ENCODE measurements at places on chromosomes 1 and 21. TPM values are rescaled to one million over a fixed set of nuclear protein-coding genes. Genes with fewer than 3 reads are reported as not detected.

Gene SPRR2A
- total RNA-seq: not detected

Gene DTL
- 0.17 TPM for total RNA-seq

Gene TIE1
- total RNA-seq: 17.6 TPM

Gene RIPPLY3
- 0.08 TPM for total RNA-seq

Gene DCAF6
- 105 TPM for total RNA-seq

Gene FAM72A
- 0.59 TPM for total RNA-seq

Gene CORT
- total RNA-seq: 0.28 TPM

Gene HSD11B1
- 0.09 TPM for total RNA-seq

Gene BRDT
- total RNA-seq: not detected

Gene TEX38
- not detected for total RNA-seq

Gene CBS
- total RNA-seq: 70.9 TPM

Gene HMGN2
- total RNA-seq: 51.8 TPM

- H3K4me1 ChIP-seq: no peaks in the 10 kb centered on the region
- no peak for DNase-seq
- H3K36me3 ChIP-seq: no peaks in the 10 kb centered on the region
- H3K27ac ChIP-seq: no peak overlapping the region
- H3K27me3 ChIP-seq: peaks cover 3% of the 10 kb centered on the region
Measured at GRCh38 chr21:38203229-38203628, 53.6 kb upstream of the KCNJ15 start.

- no peaks in the 10 kb centered on the region for H3K36me3 ChIP-seq
- peak overlapping the region; percentile 12 for H3K27ac ChIP-seq
- DNase-seq: no peak
- H3K4me3 ChIP-seq: no peak overlapping the region
- no peaks in the 10 kb centered on the region for H3K27me3 ChIP-seq
- H3K4me1 ChIP-seq: peaks cover 6% of the 10 kb centered on the region
Measured at GRCh38 chr1:15758953-15759661, 512 bp downstream of the FBLIM1 start.

DNA sequence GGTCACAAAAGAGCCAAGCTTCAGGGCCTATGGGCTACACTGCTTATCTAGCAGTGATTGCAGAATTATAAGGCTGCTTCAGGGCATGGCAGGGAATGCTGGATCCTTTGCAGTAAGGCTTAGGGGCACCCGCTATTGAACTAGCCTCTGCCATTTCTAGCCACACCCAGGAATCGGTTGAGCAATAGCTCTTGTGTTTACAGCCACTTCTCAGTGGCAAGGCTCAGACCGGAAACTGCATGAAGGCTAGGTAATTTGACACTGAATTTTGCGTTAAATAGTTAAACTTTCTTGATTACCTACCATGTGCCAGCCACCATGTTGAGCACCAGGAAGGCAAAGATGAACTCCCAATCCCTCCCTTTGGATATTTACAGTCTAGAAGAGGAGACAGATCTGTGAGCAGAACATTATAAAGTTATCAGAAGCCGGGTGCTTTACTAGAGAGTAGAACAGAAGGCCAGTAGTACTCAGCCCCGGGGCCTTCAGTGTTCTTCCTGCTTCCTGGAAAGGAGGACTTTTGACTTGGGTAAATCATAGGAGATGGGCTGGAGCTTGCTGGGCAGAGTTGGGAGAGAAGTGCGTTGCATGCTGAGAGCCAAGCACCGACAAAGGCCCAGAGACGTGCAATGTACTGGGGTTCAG, 98.6 kb upstream of the LPGAT1 start:
- H3K4me1 ChIP-seq: peaks cover 1% of the 10 kb centered on the region
- H3K27ac ChIP-seq: peak overlapping the region; percentile 82
- DNase-seq: no peak
- H3K27me3 ChIP-seq: no peaks in the 10 kb centered on the region
- H3K36me3 ChIP-seq: no peaks in the 10 kb centered on the region

GRCh38 chr1:41915786-41916571, 2.7 kb downstream of the HIVEP3 start:
- H3K36me3 ChIP-seq: no peaks in the 10 kb centered on the region
- peaks cover 21% of the 10 kb centered on the region for H3K4me1 ChIP-seq
- no peak for DNase-seq
- no peaks in the 10 kb centered on the region for H3K27me3 ChIP-seq

- H3K36me3 ChIP-seq: no peaks in the 10 kb centered on the region
- no peaks in the 10 kb centered on the region for H3K27me3 ChIP-seq
- no peak for DNase-seq
- H3K27ac ChIP-seq: no peak overlapping the region
Measured at GRCh38 chr1:152247316-152247715, 23.3 kb upstream of the HRNR start.

- H3K4me3 ChIP-seq: no peak overlapping the region
- peaks cover 1% of the 10 kb centered on the region for H3K4me1 ChIP-seq
- no peak for DNase-seq
- no peaks in the 10 kb centered on the region for H3K36me3 ChIP-seq
- H3K27ac ChIP-seq: no peak overlapping the region
- H3K27me3 ChIP-seq: no peaks in the 10 kb centered on the region
Measured at GRCh38 chr1:109890115-109890953, 20.3 kb upstream of the CSF1 start.

- no peaks in the 10 kb centered on the region for H3K4me1 ChIP-seq
- H3K27ac ChIP-seq: no peak overlapping the region
- DNase-seq: no peak
Measured at GRCh38 chr1:167173516-167174184, 47.0 kb upstream of the POU2F1 start.

- peaks cover 17% of the 10 kb centered on the region for H3K4me1 ChIP-seq
- peak overlapping the region; percentile 89 for H3K27ac ChIP-seq
- H3K27me3 ChIP-seq: no peaks in the 10 kb centered on the region
- DNase-seq: no peak
Measured at GRCh38 chr1:225998560-225999226, 450 bp downstream of the SDE2 start.

GRCh38 chr1:199010492-199010891, 371.7 kb downstream of the PTPRC start:
- H3K36me3 ChIP-seq: no peaks in the 10 kb centered on the region
- H3K4me1 ChIP-seq: no peaks in the 10 kb centered on the region
- no peak for DNase-seq
- no peaks in the 10 kb centered on the region for H3K27me3 ChIP-seq

DNA sequence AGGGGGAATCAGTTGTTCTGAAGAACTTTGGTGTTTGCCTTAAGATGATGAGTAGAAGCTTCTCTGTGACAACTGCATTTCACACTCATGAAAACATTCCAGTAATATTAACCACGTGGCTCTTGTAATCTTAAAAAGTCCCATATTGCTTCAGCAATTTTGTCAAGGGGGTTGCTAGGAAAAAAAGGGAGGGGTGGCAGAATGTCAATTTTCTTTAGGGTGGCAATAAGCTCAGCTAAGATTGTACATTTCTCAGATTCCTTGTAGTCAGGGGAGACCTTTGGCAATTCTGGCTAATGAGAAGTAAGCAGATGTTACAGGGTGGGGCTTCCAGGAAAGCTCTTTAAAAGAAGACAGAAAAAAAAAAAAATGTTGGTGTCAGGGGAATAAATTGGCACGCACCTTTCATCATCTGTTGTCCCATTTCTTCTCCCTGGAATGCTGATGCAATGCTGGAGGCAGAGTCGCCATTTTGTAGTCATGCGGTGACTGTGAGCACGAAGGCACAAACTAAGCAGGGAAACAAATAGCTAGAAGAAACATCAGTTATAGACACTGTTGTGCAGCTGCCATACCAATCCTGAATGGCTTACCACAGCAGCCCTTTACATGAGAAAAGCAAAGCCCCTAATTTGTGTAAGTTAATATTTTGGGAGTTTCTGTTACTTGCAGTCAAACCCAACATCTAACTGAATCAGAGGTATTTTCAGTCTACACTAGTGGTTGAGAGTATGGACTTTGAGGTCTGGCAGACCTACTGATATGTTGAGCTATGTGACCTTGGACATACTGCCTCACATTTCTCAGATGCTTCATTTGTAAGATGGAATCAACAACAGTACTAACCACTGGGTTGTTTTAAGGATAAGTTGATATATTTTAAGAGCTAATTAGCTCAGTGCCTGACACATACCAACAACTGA, 56.1 kb upstream of the MRPS6 start:
- no peak for DNase-seq
- no peak overlapping the region for H3K27ac ChIP-seq
- H3K36me3 ChIP-seq: no peaks in the 10 kb centered on the region
- no peak overlapping the region for H3K4me3 ChIP-seq

DNA sequence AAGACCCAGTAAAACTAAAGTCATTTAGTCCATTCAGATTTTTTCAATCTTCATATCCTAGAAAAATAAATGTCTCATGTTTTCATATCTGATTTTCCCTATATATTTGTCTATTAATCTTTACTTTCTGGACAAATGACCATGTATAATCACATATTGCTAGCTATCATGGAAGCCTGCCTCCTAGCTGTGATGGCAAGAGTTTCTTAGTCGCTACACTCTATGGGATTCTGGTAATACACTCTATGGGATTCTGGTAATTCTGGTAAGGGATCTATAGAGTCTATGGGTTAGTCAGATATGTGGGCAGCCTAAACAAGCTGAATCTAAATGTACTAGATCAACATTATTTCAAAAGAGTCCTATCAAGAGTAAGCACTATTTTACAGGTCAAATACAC, 198.7 kb upstream of the LHX8 start:
- H3K4me1 ChIP-seq: no peaks in the 10 kb centered on the region
- no peak overlapping the region for H3K4me3 ChIP-seq
- no peaks in the 10 kb centered on the region for H3K36me3 ChIP-seq
- no peaks in the 10 kb centered on the region for H3K27me3 ChIP-seq
- H3K27ac ChIP-seq: no peak overlapping the region
- no peak for DNase-seq

DNA sequence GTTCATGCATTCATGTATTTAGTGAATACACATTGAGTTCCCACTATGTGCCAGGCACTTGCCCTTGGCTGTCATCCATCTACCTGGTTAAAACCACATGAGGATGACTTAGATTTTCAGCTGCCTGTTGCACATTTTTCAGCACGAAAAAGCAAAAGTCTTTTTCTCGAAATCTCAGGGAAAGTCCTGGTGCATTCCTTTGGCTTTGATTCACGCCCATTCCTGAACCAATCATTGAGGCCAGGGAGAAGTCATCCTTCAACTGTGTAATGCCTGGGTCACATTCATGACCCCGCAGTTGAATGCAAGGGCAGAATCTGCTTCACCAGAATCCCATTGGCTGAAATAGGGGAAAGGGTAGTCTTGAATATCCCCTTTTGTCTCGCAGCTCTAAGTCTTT, 84.4 kb downstream of the RNF220 start:
- DNase-seq: no peak
- no peaks in the 10 kb centered on the region for H3K36me3 ChIP-seq
- H3K27ac ChIP-seq: no peak overlapping the region
- H3K27me3 ChIP-seq: no peaks in the 10 kb centered on the region
- H3K4me1 ChIP-seq: no peaks in the 10 kb centered on the region
- H3K4me3 ChIP-seq: no peak overlapping the region

DNA sequence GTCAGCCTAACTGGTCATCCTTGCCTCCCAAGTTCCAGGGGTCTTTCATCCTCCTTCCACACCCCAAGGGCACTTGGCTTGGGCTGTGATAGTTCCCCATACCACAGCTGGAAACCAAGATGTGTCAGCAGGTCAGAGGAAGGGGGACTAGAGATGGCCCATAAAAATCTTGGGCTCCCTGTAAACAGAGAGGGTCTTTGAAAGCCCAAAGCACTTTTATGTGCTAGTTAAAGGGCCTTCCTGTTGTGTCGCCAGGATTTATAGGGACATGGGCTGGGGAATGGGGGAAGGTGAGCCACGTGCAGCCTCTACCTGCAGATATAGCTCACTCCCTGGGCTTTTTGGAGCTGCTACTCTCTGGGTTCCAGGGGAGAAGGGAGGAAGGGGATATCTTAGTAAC, 11.9 kb upstream of the UBL4B start:
- H3K36me3 ChIP-seq: no peaks in the 10 kb centered on the region
- H3K27me3 ChIP-seq: no peaks in the 10 kb centered on the region
- no peaks in the 10 kb centered on the region for H3K4me1 ChIP-seq

DNA sequence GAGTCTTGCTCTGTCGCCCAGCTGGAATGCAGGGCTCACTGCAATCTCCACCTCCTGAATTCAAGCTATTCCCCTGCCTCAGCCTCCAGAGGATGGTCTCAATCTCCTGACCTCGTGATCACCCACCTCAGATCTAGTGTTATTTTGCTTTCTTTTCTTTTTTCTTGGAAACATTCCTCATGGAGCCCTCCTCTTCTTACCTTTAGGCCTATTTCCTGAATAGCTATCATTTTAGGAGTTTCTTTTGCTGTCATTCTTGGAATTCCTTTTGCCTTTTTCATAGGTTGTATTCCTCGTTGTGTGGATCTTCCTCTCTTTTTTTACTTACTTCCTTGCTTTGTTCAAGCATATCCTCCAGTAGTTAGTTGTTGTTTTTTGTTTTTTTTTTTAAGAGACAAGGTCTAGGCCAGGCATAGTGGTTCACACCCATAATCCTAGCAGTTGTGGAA, 173.8 kb downstream of the RASAL2 start:
- no peak overlapping the region for H3K4me3 ChIP-seq
- no peaks in the 10 kb centered on the region for H3K27me3 ChIP-seq
- no peaks in the 10 kb centered on the region for H3K4me1 ChIP-seq

DNA sequence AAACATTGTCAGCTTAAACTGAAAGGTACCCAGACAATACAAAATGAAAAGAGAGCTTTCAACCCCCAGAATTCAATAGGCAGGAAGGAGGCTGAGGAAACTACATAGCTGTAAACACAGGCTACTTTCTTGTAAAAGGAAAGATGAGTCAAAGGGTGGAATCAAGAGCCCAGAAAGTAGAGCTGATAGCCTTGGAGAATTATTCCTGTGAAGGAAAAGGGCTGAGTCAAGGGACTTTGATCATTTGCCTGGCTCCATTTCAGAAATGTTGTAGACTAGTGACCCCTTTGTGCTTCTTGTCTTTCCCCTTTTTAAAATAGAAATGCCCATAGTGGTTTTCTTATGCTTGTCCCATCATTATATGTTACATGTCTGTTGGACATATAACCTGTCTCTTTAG, 597.6 kb downstream of the ADGRL2 start:
- no peak for DNase-seq
- no peaks in the 10 kb centered on the region for H3K4me1 ChIP-seq
- H3K27ac ChIP-seq: no peak overlapping the region
- H3K27me3 ChIP-seq: no peaks in the 10 kb centered on the region
- H3K36me3 ChIP-seq: no peaks in the 10 kb centered on the region
- H3K4me3 ChIP-seq: no peak overlapping the region

GRCh38 chr21:28758883-28759242, 233.8 kb downstream of the LTN1 start:
- no peak overlapping the region for H3K4me3 ChIP-seq
- H3K27ac ChIP-seq: no peak overlapping the region
- H3K4me1 ChIP-seq: no peaks in the 10 kb centered on the region
- no peaks in the 10 kb centered on the region for H3K27me3 ChIP-seq

GRCh38 chr1:167722152-167722869, 529 bp downstream of the MPZL1 start:
- H3K27me3 ChIP-seq: no peaks in the 10 kb centered on the region
- no peaks in the 10 kb centered on the region for H3K36me3 ChIP-seq
- H3K27ac ChIP-seq: peak overlapping the region; percentile 78
- H3K4me1 ChIP-seq: peaks cover 2% of the 10 kb centered on the region
- H3K4me3 ChIP-seq: peak overlapping the region; percentile 79

GRCh38 chr1:3989465-3989864, 89.4 kb upstream of the C1orf174 start:
- no peaks in the 10 kb centered on the region for H3K27me3 ChIP-seq
- H3K4me3 ChIP-seq: no peak overlapping the region
- H3K4me1 ChIP-seq: no peaks in the 10 kb centered on the region
